ENCODE measurements at places on chromosomes 4 and X.

DNA sequence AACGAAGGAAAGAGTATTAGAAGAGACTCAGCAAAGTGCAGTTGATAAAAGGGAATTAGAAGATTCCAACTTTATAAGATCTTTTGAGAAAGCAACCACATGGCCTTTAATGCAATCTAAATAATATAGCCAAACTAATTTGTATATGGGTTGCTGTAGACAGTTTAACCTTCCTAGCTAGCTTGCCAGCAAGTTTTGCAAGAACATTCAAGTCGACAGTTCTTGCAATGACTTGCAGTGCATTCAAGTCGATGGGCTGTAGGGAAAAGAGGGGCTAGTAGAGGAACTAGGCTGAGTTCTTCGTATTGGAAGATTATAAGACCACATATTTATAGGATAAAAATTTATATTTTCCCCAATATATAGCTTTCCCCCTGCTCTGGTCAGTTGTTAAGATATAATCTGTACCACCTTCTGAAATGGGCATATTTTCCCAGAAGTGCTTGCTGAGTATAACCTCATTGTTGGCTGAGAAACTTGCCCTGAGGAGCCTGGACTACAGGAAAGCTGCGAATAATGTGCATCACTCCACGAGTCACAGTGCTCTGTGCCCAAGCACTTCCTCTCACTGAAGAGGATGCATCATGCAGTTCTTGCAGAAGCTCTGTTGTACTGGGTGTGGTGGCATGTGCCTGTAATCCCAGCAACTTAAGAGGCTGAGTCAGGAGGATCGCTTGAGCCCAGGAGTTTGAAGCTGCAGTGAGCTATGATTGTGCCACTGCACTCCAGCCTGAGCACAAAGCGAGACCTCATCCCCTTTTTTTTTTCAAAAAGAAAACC, 56.7 kb downstream of the DOCK11 start:
- peak; percentile 46 for DNase-seq

DNA sequence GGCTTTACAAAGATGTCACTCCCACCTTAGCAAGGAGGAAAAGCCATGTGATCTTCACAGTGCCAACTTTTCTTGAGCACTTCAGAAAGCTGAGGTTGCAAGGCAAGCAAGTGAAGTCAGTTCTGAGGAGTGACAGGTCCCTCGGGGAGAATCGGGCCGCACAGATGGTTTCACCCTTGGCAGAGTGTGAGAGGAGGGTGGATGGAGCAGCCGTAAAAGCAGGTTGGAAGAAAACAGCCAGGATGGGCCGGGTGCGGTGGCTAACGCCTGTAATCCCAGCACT, 43.6 kb upstream of the TLR3 start:
- no peak for DNase-seq

DNA sequence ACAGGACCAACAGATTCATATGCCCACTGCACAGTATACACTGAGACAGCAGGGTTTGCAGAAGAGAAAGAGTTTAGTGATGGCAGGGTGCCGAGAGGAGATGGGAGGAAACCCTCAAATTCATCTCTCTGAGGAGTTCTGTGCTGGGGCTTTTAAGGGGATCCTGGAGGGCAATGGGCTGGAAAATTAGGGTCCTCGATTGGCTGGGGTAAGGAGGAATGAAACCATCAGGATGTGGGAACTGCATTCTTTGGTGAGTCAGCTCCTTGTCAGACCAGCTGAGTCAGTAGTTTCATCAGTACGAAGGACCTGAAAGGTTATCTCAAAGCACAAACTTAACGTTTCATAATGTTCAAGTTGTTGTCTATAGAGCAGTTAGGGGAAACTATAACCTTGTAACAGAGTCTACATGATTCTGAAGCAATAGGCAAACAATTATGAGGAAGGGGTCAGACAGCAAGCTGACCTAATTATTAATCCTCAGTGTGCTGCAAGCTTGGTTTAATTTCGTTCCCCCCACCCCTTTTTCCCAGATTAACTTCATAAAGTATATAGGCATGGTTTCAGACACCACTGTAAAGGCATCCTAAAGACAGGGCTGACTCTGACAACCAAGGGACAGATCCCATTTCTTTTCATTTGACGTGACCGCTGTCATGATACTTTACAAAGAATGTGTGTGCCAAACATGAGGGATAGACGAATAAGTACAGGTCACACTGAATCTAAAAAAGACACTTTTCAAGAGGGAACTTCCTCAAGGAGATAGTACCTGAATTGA, 1.5 kb upstream of the MSMO1 start:
- DNase-seq, result peak; percentile 56

GRCh38 chrX:38985375-38985774, 184.1 kb downstream of the MID1IP1 start:
- DNase-seq, result peak; percentile 48

- DNase-seq, result no peak
Measured at GRCh38 chr4:54155936-54156335, 56.0 kb downstream of the GSX2 start.

Data from adipocyte (in vitro differentiated cells).